ENCODE measurements at places on chromosomes 6 and 20. TPM values are rescaled to one million over a fixed set of nuclear protein-coding genes. Genes with fewer than 3 reads are reported as not detected.

GRCh38 chr6:13427316-13427715 lies 60.1 kb downstream of the GFOD1 start:
- DNase-seq = no peak

DNA sequence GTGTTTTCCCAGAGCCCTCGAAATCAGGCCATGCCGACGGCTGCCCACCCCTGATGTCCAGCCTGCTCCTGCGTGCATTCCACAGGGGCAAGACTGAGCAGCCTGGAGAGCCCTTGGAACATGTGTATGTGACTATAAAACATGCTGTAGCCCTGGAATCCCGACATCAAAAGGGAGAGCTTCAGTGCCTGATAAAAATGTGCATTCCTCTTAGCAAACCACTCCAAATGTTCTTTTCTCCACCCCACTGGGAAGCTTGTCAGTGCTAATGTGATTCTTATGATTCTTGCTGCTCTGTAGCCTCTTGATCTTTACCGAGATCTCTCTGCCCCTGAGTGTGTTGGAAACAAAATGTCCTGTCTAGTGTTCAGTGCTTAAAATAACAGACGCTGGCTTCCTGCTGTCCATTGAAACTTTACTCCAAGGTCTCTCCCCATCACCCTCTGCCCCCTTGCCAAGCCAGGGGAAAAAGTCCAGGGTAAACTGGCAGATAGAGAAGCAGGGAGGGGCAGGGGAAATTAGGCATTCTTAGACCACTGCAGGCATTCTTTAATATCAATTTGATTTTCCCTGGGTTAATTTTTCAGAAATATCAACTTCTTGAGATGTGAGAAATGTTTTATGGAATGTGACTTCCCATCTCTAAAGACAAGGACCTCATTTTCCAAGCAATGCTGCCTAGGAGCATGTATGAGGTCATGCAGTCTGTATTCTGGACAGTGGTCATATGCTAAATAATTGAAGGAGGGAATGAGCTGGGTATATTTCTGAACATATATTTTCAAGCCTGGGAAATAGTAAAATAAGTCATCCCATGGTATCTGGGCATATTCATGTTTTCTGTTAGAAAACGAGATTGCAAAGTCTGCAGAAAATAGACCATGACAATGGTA lies 73.8 kb upstream of the ISM1 start:
- peak; percentile 45 for DNase-seq

DNA sequence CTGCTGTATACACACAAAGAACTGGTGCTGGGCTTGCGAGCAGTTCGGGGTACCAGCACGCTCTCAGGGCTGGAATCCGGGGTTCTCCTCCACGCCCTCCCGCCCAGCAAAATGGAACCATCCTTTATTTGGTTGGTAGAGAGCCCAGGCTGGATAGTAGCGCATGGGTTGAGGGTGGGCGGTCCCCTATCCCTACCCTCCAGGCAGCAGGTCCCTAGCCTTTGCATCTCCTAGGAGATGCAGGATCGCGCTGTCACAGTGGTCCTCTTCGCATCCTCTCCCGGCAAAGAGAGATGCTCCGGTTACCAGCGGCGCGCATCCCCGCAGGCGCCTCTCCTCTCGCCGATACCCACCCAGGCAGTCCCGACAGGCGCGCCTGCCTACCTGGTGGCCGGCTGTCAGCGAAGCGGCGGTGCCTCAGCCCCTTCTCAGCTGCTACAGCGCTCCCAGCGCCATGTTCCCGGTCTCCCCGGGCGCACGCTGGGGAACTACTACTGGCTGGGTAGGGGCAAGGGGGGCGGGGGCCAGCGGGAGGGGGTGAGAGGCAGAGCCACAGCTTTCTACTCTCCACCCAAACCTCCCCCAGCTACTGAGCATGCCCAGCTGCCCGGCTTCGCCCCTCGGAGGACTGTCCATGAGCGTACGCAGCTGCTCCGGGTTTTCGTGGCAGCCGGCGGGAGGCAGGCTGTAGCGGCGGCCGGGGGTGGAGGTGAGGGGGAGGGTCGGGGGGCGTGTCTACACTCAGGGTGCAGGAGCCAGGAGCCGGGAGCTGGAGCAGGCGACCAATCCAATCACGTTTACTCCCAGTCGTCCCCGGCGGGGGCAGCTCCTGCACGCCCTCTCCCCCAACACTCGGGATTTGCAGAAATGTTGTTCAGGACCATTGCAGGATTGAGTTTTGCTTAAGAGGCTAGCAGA lies at the start of gene PAK5:
Gene PAK5 (minus strand): TSS at position 699 of the 918 bp plus-strand sequence. CDS start 194,748 bp downstream, outside the sequence.
- peak; percentile 90 for DNase-seq

The KCNK15 gene
- 0.81 TPM for polyA plus RNA-seq

All from lung (tissue), 17 donors.